ENCODE measurements at places on chromosomes 13 and 19.

DNA sequence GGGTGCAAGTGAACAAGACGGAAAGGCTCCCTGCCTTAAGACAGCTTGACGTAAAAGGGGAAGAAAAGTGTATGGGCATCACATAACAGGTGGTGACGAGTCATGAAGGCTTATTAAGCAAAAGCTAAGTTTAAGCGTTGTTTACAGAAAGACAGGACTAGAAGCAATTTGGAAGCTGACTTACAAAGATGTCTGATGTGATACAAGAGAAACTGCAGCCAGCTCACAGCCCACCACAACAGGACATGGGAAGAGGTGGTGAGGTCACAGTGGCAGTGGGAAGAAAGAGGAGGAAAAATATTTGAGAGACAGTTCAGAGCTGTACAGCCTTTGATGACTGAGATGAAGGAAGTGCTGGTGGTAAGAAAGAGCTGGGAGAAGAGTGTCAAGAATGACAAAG lies 181.6 kb downstream of the KLF12 start:
- no peak for DNase-seq

GRCh38 chr19:38718747-38719543 lies 25.3 kb downstream of the CAPN12 start:
- peak; percentile 69 for DNase-seq

DNA sequence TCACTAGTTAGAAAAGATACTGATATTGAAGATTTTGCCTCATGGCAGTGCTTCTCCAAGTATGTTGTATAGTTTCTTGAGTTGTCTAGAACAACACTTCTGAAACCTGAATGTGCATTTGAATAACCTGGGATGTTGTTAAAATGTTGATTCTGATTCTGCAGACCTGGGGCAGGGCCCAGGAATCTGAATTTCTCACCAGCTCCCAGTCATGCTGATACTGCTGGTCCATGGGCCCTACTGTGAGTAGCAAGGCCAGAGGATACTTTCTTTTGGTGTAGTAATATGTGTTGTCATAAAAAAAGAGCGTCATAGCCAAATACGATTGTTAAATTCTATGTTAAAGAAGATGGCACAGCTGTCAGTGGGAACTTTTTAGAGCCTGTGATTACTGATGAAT lies 41.6 kb upstream of the C1QTNF9 start:
- no peak for DNase-seq

GRCh38 chr19:1252221-1252820 lies 3.9 kb downstream of the MIDN start:
- DNase-seq, result peak; percentile 98

DNA sequence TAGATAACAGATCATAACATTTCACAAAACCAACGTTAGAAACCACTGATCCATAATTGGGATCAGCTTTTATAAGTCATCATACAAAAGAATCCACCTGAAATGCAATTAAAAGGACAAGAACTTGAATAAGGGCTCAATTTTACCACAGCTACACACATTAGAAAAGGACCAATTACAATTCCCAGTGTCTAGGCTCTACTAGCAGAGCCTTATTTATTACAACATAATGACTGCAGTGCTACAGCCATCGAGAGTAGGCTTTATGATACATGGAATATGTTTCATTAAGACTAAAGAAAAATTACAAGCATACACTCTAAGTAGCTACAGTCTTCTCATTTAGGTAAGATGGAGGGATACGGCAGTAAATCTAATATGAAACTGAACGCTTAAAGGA lies 2.9 kb downstream of the RBM26 start:
- no peak for DNase-seq

DNA sequence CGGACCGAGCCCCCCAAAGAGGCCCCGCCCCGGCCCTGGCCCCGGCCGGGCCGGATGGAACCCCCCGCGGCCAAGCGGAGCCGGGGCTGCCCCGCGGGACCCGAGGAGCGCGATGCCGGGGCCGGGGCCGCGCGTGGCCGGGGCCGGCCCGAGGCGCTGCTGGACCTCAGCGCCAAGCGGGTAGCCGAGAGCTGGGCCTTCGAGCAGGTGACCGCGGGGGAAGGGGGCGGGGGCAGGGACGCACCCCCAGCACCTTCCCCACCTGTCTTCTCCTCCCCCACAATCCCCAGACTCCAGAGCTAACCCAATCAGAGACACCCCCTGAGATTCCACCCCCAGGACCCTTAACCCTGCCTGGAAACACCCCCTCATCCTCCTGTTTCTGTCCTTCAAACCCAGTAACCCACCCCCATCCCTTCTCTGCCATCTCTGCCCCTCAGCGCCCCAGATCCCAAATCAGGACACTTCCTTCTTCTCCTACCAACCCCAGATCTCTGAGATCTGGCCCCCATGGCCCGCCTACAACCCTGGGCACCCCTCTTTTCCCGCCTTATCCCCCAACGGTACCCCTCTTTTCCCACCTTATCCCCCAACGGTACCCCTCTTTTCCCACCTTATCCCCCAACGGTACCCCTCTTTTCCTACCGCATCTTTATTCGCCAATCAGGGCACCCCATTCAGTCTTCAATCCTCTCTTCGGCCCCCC lies 505 bp downstream of the ZSWIM4 start:
- DNase-seq, result peak; percentile 39

DNA sequence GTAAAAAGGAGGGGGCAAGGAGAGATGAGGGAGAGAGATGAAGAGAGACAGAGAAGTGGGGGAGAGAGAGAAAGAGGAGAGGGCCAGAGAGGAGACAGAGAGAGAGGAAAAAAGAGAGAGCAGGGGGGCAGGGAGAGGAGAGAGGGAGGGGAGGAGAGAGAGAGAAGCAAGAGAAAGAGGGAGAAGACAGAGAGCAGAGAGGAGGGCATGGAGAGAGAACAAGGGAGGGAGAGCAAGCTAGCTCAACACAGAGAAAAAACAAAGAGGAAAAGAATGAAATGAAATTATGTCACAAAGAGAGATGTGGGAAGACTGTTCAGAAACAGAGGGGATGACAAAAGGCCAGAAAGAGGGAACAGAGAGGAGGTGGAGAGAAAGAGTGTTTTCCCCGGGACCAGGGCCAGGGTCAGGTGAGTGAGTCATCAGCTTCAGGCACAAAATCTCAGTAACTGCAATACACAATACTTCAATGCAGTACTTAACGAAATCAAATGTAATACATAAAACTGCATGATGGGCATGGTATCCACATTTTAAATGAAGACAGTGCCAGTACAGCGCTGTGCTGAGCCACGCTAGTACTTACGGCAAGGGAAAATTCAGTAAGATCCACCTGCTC lies 4.8 kb downstream of the KLK7 start:
- no peak for DNase-seq

- no peak for DNase-seq
These were observed 77.2 kb downstream of the TBC1D4 start for GRCh38 chr13:75404726-75405125.

GRCh38 chr19:31149441-31149941 lies 199.7 kb downstream of the TSHZ3 start:
- DNase-seq, result no peak

DNA sequence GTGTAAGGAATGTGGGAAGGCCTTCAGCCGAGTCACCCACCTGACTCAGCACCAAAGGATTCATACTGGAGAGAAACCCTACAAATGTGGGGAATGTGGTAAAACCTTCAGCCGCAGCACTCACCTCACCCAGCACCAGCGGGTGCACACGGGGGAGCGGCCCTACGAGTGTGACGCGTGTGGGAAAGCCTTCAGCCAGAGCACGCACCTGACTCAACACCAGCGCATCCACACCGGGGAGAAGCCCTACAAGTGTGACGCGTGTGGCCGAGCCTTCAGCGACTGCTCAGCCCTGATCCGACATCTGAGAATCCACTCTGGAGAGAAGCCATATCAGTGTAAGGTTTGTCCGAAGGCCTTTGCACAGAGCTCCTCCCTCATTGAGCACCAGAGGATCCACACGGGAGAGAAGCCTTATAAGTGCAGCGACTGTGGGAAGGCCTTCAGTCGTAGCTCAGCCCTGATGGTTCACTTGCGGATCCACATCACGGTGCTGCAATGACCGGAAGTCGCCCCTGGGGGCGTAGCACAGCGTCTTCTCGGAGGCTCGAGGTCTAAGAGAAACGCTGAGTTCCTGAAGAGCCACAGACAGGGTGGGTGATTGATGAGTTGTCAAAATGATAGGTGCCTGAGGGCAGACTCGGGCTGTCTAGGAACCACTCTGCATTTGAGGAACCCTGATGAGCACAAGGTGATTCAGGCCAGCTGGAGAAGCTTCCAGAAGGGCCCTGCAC lies 12.2 kb downstream of the ZSCAN22 start:
- DNase-seq, result no peak

GRCh38 chr13:90974249-90974975 lies 373.1 kb upstream of the MIR17HG start:
- no peak for DNase-seq

DNA sequence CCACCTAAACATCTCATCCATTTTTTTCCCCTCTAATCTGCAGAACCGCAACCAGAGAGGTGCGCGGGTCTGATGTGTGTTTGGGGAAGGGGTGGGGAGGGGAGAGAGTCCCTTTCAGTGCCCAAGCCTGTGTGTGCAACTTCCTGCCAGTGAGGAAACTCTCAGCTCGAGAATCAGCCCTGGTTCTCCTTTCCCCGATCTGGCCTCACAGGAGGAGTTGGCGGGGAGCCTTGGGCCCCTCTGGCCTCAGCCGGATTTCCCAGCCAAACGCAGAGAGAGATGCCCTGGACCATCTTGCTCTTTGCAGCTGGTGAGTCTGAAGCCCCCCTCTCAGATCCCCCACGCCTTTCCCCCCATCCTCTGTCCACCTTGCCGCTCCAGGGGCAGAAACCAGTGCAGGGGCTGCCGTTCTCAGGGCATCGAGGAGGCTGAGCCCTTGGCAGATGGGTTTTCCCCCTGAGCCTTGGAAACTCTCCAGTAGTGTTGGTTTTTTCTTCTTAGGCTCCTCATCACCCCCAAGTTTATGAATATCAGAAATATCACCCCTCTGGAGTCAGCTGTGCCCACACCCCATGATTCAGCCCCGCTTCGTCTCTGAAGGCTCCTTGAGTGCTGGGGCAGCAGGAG lies at the start of gene C19orf38:
Gene C19orf38 (plus strand): TSS at position 186 of the 627 bp plus-strand sequence. CDS start 94 bp downstream, at position 280.
- DNase-seq, result no peak

GRCh38 chr13:112974671-112975070 lies 5.7 kb downstream of the MCF2L start:
- no peak for DNase-seq

GRCh38 chr13:27636589-27637288 lies 15.0 kb downstream of the POLR1D start:
- DNase-seq, result no peak

- DNase-seq, result no peak
These were observed 240.6 kb downstream of the GPC6 start for GRCh38 chr13:93467175-93467574.

DNA sequence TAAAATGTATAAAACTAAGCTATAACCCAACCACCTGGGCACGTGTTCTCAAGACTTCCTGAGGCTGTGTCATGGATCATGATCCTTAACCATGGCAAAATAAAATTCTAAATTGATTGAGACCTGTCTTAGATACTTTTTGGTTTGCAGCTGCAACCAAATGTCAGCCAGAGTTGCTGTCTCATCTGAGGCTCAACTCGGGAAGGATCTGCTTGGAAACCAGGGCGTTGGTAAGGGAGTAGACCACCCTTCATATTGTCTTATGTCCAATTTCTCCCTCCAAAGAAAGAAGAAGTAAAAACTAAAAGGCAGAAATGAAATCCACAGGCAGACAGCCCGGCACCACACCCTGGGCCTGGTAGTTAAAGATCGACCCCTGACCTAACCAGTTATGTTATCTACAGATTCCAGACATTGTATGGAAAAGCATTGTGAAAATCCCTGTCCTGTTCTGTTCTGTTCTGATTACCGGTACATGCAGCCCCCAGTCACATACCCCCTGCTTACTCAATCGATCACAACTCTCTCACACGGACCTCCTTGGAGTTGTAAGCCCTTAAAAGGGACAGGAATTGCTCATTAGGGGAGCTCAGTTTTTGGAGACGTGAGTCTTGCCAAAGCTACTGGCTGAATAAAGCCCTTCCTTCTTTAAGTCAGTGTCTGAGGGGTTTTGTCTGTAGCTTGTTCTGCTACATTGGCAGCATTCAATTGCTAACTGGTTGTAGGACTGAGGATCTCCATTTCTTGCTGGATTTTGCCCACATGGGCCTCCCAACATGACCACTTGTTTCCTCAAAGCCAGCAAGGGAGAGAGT lies 22.9 kb upstream of the IGSF23 start:
- no peak for DNase-seq
